Endothelial cell of umbilical vein (primary cell): ENCODE measurements at places on chromosomes 12 and 14. TPM values are rescaled to one million over a fixed set of nuclear protein-coding genes. Genes with fewer than 3 reads are reported as not detected.

- no peaks in the 10 kb centered on the region for H3K36me3 ChIP-seq
- no peak overlapping the region for H3K27ac ChIP-seq
- no peaks in the 10 kb centered on the region for H3K27me3 ChIP-seq
- DNase-seq = no peak
These were observed 1104.0 kb upstream of the FLRT2 start for GRCh38 chr14:84425968-84426367.

DNA sequence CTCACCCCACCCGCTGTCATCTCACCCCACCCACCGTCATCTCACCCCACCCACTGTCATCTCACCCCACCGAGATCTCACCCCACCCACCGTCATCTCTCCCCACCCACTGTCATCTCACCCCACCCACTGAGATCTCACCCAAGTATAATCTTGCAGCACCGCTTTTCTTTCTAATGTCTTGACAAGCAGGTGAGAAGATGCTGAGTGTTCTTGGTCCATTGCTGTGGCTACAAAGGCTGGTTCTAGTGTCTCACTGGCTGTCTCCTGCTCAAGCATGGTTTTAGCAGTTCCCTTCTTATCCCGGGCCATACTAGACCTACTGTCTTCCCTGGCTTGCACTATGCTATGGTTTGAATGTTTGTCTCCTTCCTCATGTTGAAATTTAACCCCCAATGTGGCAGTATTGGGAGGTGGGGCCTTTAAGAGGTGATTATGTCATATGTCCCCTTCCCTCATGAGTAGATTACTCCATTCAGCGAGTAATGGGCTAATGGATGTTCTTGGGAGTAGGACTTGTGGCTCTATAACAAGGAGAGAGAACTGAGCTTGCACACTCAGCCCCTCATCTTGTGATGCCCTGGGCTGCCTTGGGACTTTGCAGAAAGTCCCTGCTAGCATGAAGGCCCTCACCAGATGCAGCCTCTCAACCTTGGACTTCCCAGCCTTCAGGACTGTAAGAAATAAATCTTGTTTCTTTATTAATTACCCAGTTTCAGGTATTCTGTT lies 47.7 kb upstream of the PPP2R5C start:
- no peak overlapping the region for H3K27ac ChIP-seq
- no peaks in the 10 kb centered on the region for H3K4me1 ChIP-seq
- DNase-seq = no peak
- peaks cover 15% of the 10 kb centered on the region for H3K27me3 ChIP-seq

- no peaks in the 10 kb centered on the region for H3K36me3 ChIP-seq
- H3K27ac ChIP-seq = no peak overlapping the region
- H3K27me3 ChIP-seq = peaks cover 37% of the 10 kb centered on the region
- no peak for DNase-seq
These were observed 7.1 kb downstream of the BCL11B start for GRCh38 chr14:99264691-99265450.

DNA sequence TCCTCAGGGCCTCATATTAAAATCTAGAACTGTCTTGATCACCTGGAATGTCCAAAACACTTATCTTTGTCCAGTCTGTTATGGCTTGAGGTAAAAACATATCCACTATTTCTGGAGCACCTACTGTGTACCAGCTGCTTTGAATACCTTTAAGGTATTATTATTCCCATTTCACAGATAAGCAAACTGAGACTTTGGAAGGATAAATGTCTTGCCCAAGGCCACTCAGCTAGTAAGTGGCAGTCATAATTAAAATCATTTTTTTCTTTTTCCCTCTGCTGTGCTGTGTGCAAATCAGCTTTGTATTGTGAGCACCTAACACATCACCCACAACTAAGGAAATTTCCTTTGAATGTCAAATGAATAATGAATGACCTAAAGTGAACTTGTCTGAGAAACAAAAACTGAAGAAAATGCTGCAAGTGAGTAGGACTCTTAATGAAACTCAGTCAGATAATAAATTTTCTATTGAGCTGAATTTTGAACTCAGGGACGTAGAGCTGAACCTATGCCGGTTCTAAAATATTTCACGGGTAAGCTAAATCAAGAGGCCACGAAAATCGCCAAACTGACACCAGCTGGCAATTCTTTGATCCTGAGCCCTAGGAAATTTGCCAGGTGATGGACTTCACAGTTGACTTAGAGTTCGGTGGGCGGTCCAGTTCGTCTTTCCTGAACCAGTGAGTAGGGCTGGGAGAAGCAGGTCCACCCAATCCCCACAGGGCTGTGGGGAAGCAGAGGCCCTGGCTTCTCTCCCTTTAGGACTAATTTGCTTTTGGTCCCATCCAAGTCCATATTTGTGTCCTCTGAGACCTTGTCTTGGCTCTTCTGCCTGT lies 159.7 kb upstream of the PWP1 start:
- H3K27ac ChIP-seq = no peak overlapping the region
- H3K36me3 ChIP-seq = no peaks in the 10 kb centered on the region

DNA sequence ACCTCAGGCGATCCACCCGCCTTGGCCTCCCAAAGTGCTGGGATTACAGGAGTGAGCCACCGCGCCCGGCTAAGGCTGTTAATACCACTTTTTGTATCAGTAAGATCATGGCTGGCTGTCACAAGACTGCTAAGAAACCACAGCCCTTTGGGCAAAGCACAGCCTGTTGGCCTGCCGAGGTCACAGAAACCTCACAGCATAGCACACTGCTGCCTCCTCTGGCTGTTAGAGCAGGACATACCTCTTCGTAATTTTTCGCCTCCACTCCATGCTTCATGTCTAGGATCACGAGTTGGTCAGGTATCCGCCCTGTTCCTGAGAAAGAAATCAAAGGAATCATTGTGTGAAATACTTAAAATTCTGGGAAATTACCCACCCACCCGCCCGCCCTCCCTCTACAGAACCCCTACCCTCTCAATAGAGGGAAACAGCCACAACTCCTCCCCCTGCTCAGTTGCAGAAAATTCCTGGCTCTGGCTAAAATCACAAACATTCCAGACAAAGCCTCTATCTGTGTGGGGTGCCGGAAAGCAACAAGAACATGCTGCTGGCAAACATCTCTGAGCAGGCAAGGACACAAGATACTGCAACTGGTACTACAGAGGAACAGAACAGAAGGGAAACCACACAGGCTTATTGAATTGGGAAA lies 20.7 kb upstream of the NEK9 start:
- DNase-seq = peak; percentile 66
- H3K4me1 ChIP-seq = no peaks in the 10 kb centered on the region
- H3K36me3 ChIP-seq = peaks cover 13% of the 10 kb centered on the region
- peak overlapping the region; percentile 22 for H3K27ac ChIP-seq

DNA sequence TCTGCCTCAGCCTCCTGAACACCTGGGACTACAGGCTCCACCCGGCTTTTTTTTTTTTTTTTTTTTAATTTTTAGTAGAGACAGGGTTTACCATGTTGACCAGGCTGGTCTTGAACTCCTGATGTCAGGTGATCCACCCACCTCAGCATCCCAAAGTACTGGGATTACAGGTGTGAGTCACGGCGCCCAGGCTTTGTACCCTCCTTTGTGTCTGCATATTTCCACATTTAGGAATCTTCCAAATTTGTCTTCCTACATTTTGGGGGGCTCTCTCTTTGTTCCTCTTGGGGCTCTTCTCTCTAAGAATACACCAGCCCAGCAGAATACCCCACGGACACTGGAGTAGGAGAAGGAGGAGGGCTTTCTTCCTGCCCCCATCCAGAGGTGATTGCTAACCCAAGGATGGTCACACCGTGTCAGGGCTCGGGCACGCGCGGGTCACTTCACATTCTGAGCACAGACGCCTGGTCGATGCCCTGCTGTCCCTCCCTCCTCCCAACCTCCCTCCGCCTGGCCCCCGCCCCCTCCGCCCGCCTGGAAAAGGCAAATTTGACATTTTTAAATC lies 2.1 kb upstream of the DNAJC22 start:
- H3K4me1 ChIP-seq = peaks cover 40% of the 10 kb centered on the region
- H3K4me3 ChIP-seq = no peak overlapping the region
- no peaks in the 10 kb centered on the region for H3K36me3 ChIP-seq
- no peak overlapping the region for H3K27ac ChIP-seq
- peaks cover 63% of the 10 kb centered on the region for H3K27me3 ChIP-seq

DNA sequence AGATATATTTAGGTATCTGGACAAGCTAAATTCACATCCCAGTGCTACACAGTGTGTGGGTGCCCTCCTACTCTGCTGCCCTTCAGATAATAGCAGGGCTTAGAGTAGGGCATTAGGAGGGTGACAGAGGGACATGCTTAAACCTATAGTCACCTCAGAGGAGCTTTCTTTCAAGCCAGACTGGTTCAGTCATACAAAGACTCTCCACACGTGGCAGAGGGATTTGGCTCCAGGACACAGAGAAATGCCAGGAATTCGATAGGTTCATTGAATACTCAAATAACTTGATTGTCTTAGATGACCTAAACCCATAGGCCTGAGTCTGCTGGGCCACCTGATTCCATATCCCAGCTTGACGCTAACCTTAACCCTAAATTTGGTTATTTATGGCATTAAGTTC lies 163.5 kb downstream of the TPH2 start:
- no peak for DNase-seq
- no peaks in the 10 kb centered on the region for H3K4me1 ChIP-seq
- H3K4me3 ChIP-seq = no peak overlapping the region

DNA sequence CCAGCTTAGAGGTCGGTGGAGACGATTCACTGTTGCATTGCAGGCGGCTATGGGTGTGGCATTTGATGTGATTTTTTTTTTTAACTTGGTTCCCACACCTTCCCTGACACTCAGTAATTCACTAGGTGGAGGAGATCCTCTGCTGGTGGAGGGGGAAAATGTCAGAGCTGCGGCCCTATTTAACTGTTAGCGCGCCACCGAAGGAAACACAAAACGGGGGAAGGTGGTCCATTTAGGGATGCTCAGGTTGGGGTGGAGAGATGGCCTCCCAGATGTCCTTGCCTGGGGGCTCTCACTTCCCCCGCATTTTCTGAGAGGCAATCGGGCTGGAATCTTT lies 4.3 kb upstream of the HOXC12 start:
- H3K4me1 ChIP-seq = no peaks in the 10 kb centered on the region
- DNase-seq = no peak
- no peak overlapping the region for H3K27ac ChIP-seq
- no peak overlapping the region for H3K4me3 ChIP-seq
- H3K36me3 ChIP-seq = no peaks in the 10 kb centered on the region

- no peak overlapping the region for H3K4me3 ChIP-seq
- peaks cover 9% of the 10 kb centered on the region for H3K36me3 ChIP-seq
- H3K27me3 ChIP-seq = no peaks in the 10 kb centered on the region
- DNase-seq = peak; percentile 18
- H3K4me1 ChIP-seq = peaks cover 64% of the 10 kb centered on the region
These were observed 25.0 kb downstream of the SLC15A4 start for GRCh38 chr12:128798571-128799341.

GRCh38 chr12:3090240-3091037 lies 13.3 kb downstream of the TSPAN9 start:
- no peak overlapping the region for H3K27ac ChIP-seq
- H3K36me3 ChIP-seq = no peaks in the 10 kb centered on the region
- H3K4me1 ChIP-seq = peaks cover 4% of the 10 kb centered on the region
- DNase-seq = no peak

- no peaks in the 10 kb centered on the region for H3K27me3 ChIP-seq
- no peak overlapping the region for H3K27ac ChIP-seq
- no peaks in the 10 kb centered on the region for H3K4me1 ChIP-seq
- H3K36me3 ChIP-seq = no peaks in the 10 kb centered on the region
- no peak overlapping the region for H3K4me3 ChIP-seq
These were observed 150.6 kb downstream of the ASCL4 start for GRCh38 chr12:107925125-107925524.

GRCh38 chr12:123998344-123998990 lies 25.5 kb downstream of the ZNF664 start:
- H3K27me3 ChIP-seq = no peaks in the 10 kb centered on the region
- peaks cover 5% of the 10 kb centered on the region for H3K36me3 ChIP-seq
- DNase-seq = no peak

- no peak overlapping the region for H3K27ac ChIP-seq
- no peak for DNase-seq
- no peak overlapping the region for H3K4me3 ChIP-seq
- H3K27me3 ChIP-seq = peaks cover 43% of the 10 kb centered on the region
- H3K4me1 ChIP-seq = no peaks in the 10 kb centered on the region
These were observed 2.6 kb upstream of the NOS1 start for GRCh38 chr12:117363953-117364486.

GRCh38 chr12:93467351-93468007 lies at the start of gene MRPL42:
TSS of gene MRPL42 (plus strand) at chr12:93467514. CDS start at chr12:93469286, 1,772 bp downstream.
- peaks cover 9% of the 10 kb centered on the region for H3K4me1 ChIP-seq
- DNase-seq = peak; percentile 91
- no peaks in the 10 kb centered on the region for H3K36me3 ChIP-seq

DNA sequence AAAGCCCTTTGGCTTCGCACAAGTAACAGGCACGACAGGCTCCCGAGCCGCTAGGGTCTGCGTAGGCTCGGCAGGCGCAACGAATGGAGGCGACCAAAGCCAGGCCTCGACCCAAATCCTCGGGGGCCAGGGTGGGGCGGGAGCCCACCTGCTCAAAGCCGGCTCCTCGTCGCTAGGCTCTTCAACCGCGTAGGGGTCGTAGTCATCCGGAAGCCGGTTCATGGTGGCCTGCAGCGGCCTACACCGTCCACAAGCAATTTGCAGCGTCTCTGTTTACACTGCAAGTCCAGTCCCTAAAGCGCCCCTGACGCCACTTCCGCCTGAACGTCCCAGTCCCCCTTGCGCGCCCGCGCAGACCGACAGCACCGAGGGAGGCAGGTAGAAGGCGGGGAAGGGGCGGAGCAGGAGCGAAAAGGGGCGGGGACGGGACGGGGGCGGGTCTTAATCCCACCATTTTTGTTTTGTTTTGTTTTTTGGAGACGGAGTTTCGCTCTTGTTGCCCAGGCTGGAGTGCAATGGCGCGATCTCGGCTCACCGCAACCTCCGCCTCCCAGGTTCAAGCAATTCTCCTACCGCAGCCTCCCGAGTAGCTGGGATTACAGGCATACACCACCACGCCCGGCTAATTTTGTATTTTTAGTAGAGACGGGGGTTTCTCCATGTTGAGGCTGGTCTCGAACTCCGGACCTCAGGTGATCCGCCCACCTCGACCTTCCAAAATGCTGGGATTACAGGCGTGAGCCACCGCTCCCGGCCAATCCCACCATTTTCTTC lies at the start of gene EAPP:
EAPP (minus strand) TSS at position 295 of the 774 bp plus-strand sequence; CDS start at position 222, 73 bp downstream.
- peak; percentile 96 for DNase-seq
- H3K4me3 ChIP-seq = peak within 1 kb of the TSS; percentile 85
- peaks cover 5% of the 10 kb centered on the region for H3K4me1 ChIP-seq
- H3K27ac ChIP-seq = peak within 1 kb of the TSS; percentile 89

DNA sequence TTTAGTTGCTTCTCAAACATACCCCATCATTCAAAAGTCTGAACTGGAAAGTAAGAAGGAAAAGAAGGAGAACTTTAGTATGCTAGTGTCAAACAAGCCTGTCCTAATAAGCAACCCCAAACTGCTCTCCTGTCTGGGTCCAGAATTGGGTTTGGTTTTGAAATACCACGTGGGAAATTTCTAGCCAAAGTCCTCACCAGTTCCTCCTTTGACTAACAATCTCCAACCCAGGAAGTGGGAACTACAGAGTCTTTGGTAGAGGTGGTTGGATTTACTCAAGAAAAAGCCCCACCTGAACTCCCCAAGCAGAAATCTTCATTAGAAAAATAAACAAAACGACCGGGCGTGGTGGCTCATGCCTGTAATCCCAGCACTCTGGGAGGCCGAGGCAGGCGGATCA lies 17.4 kb upstream of the EIF4B start:
- H3K4me1 ChIP-seq = no peaks in the 10 kb centered on the region
- DNase-seq = no peak
- H3K27me3 ChIP-seq = peaks cover 10% of the 10 kb centered on the region
- no peaks in the 10 kb centered on the region for H3K36me3 ChIP-seq
- H3K4me3 ChIP-seq = no peak overlapping the region

TMEM30B gene
- total RNA-seq = 0.25 and 0.35 TPM in 2 replicates

SOAT2 gene
- total RNA-seq = not detected in 2 replicates

SLC17A8 gene
- total RNA-seq = not detected in 2 replicates

PIP4P1 gene
- total RNA-seq = 28.6 and 33.6 TPM in 2 replicates

VTI1B gene
- total RNA-seq = 79.4 and 90.0 TPM in 2 replicates

ETFBKMT gene
- total RNA-seq = 2.4 and 3.1 TPM in 2 replicates

GUCY2C gene
- total RNA-seq = not detected in 2 replicates

ZFP36L1 gene
- 89.6 and 91.3 TPM in 2 replicates for total RNA-seq

IL26 gene
- total RNA-seq = not detected in 2 replicates
